SHP77 treated with DMSO at 0.1 percent for 48 hours (cell line): ENCODE measurements at places on chromosomes 2 and 18.

GRCh38 chr2:46852598-46852997 lies 63.0 kb downstream of the MCFD2 start:
- DNase-seq = no peak

- no peak for DNase-seq
Observed at GRCh38 chr2:129490641-129491040, 488.8 kb upstream of the RAB6C start.

- DNase-seq = no peak
Observed at GRCh38 chr18:37403788-37404187, 161.8 kb downstream of the CELF4 start.

DNA sequence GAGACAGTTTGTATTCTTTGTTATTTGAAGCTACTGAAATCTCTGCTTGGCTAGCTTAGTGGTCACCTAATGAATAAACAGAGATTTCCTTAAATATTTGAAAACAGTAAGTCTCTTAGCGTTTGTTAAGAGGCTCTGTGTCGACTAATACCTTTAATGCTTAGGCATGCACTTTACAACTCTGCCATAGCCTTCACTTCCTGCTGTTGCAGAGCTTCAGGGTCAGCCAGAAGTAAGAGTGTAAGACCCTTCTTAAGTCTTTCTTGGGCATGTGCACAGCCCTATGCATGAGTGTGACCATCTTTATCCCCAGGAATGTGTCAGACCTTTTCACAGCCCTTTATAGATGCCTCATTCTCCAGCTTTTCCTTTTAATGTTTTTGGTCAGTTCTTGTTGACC lies 195.3 kb upstream of the ALPP start:
- no peak for DNase-seq

- no peak for DNase-seq
Observed at GRCh38 chr2:236242057-236242495, 22.1 kb downstream of the ASB18 start.

- DNase-seq = no peak
Observed at GRCh38 chr18:36667811-36668210, 161.0 kb downstream of the TPGS2 start.

DNA sequence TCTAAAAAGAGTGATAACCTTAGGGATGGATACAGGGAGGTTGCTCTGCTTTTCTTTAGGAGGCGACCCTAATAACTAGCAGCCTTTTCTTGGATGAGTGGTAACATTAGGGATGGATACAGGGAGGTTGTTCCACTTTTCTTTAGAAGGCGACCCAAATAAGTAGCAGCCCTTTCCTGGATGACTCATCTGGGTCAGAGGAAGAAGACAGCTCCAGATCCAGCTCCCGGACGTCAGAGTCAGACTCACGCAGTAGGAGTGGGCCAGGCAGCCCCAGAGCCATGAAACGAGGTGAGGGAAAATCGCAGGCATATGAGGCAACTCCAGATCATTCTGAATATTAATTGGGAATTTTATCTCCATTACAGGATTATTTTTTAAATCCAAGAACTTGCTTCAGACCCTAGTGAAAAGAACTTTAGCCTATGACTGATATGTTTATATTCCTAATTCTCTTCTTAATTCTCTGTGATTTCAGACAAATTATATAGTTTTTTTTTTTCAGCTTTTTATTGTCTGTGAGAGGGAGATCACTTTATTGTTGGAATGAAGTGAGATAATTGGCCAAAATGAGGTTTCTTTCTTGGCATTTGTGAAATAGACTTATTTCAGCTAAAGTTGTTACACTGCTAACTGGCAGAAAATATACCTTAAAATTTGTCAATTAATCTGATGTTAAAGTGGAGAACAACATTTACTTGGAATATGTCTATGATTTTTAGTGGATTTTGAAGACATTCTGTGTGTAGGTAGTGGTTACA lies 31.2 kb upstream of the C1GALT1C1L start:
- no peak for DNase-seq

DNA sequence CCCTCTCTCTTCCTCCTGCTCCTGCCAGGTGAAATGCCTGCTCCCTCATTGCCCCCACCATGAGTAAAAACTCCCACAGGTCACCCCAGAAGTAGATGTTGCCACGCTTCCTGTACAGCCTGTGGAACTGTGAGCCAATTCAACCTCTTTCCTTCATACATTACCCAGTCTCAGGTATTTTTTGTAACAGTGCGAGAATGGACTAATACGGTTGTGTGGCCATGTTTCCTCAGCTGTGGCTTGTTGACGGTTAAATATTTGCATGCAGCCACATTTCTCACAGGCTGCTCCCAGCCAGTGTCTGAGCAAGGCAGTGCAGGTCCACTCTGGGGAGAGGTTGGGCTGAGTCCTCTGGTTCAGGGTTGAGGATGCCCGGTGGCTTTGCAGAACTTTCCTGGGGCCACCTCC lies 27.8 kb upstream of the COPS8 start:
- DNase-seq = no peak

DNA sequence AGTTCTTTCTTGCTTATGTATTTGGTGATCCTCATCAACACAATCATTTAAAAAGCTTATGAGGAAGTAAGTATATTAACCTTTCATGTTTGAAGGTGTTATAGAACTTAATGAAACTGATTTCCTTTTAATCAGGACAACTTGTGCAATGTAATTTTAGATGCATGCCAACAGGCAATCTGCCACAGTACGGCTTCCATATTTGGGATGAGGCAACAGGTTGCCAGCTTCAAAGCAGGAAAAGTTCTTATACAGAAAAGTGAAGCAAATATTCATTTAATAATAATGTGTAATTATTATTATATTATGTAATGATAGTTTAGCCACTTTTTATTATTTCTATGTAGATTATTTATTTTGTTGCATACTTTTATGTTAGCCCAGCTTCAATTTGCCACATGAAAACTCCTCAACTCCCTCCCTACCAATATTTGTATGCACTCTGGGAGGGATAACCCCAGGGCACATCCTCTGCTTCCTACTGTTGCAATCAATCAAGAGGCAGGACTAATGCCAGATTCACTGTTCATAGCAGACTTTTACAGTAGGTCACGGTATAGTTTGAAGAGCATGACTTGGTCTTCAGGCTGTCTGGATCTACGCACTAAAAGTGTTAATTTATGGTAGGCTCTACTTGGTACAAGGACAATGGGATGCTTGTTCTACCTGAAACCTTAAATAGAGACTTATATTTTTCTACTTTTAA lies 277.2 kb downstream of the AGPS start:
- DNase-seq = no peak

- no peak for DNase-seq
Observed at GRCh38 chr2:69385443-69386151, 1.4 kb downstream of the GFPT1 start.
